ENCODE measurements at places on chromosomes 7 and 10.
A peak's percentile ranks its signal among the peaks of the same experiment; 100 is the strongest.

DNA sequence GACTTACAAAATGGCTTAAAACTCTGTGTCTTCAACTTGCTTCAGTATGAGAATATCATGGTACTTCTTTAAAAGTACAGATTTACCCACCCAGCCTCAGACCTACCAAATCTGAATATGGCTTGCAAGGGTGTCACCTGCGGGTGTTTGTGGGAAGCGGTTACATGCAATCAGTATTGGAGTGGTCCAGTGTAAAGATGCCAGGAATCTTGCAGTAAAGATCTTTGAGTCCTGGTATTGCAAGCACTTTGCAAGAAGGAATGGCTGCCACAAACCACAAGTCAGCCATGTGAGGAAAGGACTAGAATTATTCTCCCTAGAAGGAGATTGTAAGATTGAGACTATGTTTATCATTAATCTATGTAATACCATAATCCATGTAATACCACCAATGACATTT, 115.1 kb downstream of the PON1 start:
- DNase-seq, result no peak

DNA sequence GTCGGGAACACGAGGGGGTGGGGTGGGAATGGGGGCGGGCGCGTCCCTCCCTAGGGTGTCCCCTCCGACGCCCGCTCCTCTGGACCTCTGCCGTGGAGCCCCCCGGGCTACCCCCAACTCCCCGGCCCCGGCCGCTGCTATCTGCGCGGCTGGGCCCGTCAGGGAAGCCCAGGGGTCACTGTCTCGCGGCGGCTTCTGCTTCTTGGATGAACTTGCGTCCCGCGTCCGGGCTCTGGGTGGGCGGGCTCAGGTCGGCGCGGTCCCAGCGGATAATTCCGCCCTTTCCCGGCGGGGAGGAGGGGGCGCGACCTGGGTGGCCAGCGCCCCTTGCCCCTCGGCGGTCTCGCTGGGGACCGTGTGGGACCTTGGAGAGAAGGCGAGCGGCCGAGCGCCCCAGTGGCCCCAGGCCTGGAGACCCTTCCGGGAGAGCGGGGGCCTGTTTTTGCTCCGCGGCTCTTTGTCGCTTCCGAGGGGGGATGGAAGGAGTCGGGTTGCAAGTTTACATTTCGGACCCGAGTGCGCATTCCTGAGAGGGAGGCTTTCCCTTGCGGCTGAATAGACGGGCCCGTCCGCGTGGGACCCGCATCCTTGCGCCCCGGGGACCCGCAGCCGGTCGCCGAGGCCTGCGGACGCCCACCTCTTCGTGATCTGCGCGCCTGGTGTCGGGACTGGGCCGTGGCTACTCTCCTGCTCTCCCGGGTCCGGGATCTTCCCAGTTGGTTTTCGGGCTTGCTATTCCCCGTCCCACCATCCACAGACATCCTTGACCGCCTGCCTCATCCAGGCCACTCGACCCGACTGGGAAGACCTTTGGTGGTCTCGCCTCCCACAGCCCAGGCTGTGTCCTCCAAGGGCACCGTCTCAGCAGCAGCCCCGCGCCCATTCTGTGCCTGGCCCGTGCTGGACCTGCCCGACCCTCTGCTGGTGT, 812 bp downstream of the DOCK1 start:
- DNase-seq, result peak; percentile 38

GRCh38 chr10:97861097-97861750, 11.6 kb downstream of the GOLGA7B start:
- peak; percentile 89 for DNase-seq

GRCh38 chr10:7410862-7411670, at the start of gene SFMBT2:
SFMBT2 (minus strand) TSS chr10:7411034; CDS start chr10:7381898, 29,136 bp downstream.
- peak; percentile 85 for DNase-seq

DNA sequence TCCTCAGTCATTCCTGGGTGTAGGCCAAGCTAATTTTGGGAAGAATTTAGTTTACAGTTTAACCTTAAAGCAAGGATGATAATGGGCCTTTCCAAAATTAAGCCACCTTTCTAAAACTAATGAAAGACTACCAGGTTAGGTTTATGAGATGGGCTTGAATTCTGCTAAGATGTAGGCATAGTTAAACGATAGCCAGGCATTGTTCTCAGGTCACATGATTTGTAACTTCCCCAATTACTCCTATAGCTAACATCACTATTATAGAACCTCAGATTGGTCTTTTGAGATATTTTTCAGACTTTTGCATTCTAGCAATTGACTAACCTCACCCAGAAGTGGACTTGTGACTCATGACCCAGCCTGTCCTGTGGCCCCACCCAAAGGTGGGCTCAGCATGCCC, 7.0 kb upstream of the NUB1 start:
- DNase-seq, result peak; percentile 22

DNA sequence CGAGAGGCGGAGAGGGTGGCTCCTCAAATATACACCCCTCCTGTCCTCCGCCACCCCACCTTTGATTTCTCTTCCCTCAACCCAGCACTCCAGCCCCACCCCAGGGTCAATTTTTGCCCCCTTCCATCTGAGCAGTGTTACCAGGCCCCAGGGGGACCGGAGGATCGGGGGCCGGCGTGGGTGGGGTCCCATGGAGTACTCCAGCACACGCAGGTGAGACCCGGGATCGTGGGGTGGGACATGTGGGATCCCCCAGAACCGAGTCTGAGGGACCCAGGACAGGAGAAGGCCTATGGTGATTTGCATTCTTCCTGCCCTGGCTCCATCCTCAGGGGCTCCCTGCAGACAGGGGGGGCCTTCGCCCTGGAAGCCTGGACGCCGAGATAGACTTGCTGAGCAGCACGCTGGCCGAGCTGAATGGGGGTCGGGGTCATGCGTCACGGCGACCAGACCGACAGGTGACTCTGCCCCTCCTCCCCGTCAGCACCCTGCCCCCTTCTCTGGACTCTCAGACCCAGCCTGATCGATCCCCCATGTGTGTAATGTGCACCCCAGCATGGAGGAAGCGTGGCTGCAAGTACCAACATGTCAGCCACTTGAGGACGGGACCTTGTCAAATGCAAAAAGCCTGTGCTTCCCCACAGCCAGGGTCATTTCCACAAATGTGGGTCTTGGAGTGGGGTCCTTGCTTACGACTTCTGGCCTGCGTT, 744 bp downstream of the TRIP6 start:
- DNase-seq, result no peak

GRCh38 chr10:7956508-7956907, 98.0 kb upstream of the GATA3 start:
- DNase-seq, result peak; percentile 50

- DNase-seq, result peak; percentile 92
Measured at GRCh38 chr10:101028446-101029337, 2.2 kb downstream of the PDZD7 start.

GRCh38 chr10:114650266-114650665, 7.8 kb downstream of the ABLIM1 start:
- DNase-seq, result no peak

DNA sequence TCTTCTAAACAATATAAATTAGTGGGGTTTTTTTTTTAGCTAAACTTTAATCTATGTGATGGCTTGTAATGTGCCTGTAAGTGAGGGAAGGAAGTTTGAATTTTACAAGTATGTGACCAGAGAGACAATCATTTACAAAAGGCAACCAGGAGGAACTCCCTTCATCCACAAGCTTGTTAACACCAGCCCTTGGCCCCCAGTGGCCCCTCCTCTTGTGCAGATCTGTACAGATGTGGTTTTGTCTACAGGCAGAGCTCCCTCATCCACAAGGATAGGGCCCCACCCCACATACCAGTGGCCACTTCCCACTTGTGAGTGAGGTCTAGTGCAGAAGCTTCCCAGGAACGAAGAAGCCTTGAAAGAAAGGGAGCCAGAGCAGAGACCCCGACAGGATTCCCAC, 234.1 kb upstream of the KMT2E start:
- no peak for DNase-seq

GRCh38 chr10:61157182-61157581, 213.2 kb upstream of the RHOBTB1 start:
- no peak for DNase-seq

GRCh38 chr10:65501259-65501658, 1424.6 kb upstream of the LRRTM3 start:
- DNase-seq, result no peak

DNA sequence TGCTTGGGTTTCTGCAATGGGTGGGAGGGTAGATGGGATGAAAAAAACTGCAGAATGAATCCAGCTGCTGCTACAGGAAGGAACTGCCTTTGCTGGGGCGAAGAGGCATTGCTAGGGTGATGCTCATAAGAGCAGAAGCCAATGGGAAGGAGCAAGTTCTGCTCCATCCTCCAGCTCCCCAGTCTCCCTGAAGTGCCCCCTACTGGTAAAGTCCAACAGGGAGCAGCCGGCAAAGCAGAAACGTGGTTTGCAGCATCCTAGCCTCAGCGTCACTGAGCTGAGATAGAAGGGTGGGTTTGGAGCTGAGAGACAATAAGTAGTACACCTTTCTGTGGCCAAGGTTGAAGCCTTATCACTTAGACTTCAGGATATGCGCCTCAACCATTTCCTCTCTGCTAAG, 220.5 kb downstream of the CCSER2 start:
- peak; percentile 38 for DNase-seq

DNA sequence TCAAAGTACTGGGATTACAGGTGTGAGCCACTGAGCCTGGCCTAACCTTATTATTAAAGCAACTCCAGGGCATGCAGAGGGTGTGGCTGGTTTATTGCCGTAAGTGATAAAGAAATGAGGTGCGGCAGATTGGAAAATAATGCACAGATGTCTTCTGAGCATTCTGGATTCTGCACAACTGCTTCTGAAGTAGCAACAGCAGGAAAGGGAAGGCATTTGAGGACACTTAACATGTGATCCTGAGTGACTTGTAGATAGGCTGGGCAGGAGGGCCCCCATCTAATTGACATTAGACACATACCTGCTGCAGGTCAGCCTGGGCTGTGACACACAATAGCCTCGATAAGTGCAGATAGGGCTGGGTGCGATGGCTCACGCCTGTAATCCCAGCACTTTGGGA, 5.6 kb downstream of the RHBDD2 start:
- no peak for DNase-seq

DNA sequence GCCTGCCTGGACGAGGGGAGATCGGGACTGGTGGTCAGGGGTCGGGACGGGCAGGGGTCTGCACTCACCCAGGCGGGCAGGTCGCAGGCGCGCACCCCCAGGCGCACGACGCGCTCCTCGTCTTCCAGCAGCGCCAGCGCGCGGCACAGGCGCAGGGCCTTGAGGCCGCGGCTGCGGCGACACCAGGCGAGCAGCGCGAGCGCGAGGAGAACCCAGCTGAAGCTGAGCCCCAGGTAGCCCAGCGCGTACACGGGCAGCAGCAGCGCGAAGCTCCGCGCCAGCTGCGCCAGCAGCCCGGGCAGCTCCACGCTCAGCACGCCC, 328 bp downstream of the ESYT2 start:
- DNase-seq, result peak; percentile 57

GRCh38 chr7:83472376-83472775, 176.6 kb downstream of the SEMA3E start:
- DNase-seq, result no peak

GRCh38 chr10:110212119-110213006, 5.0 kb downstream of the MXI1 start:
- DNase-seq, result peak; percentile 63

- peak; percentile 52 for DNase-seq
Measured at GRCh38 chr10:123974406-123974805, 82.8 kb upstream of the CPXM2 start.

DNA sequence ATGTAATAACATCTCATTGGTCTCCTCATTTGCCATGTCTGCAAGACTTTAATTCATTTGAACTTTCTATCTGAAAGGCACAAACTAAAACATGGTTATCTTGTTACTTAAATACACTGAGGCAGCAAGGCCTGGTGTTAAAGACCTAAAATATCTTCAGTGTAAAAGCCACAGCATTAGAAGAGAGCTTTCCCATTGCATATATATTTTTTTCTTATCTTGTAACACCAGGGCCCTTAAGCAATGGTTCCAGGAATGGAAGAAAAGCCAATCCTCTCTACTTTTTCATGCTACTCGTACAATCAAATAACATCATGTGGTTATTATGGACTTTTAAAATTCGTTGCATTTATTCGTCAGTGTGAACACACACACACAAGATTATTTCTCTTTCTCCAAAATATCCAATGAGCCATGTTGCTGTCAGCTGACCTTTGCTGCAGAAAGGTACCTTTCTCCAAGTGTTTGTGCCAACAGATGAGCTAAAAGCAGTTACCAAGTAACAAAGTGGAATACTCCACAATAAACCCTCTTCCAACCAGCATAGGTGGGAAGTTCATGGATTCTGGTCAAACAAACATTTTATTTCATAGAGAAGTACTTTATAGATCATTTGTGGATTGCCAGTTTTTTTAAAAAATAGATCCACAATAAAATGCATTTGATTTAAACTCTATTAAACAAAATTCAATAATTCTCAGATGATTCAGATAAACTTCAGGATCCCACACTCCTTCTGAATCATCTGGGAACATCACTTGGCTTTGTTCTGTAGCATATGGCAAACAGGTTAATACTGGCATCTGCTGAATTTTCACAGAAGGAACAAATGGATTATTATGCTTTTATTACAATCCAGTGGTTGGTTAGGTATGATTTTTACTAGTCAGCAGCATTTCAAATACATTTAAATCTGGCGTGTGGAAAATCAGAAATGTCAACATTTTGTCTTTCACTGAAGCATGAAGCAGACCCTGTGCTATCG, 63.3 kb upstream of the AGBL3 start:
- no peak for DNase-seq

DNA sequence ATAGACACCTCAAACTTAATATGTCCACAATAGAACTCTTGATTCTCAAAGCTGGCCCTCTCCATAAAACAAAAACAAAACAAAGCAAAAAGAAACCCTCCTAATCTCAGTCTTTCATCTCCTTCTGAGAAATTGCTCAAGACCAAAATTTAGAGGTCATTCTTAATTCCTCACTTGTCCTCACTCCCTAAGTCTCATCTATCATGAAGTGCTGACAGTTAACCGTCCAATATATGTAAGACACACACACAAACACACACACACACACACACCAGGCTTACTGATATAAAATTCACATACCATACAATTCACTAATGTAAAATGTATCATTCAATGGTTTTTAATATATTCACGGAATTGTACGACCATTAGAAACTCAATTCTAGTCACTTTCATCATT, 17.0 kb upstream of the SVIL start:
- no peak for DNase-seq

GRCh38 chr7:120838281-120838682, 19.7 kb downstream of the TSPAN12 start:
- DNase-seq, result no peak
